NCI-H82 (cell line): ENCODE measurements at places on chromosomes 16 and 17.

DNA sequence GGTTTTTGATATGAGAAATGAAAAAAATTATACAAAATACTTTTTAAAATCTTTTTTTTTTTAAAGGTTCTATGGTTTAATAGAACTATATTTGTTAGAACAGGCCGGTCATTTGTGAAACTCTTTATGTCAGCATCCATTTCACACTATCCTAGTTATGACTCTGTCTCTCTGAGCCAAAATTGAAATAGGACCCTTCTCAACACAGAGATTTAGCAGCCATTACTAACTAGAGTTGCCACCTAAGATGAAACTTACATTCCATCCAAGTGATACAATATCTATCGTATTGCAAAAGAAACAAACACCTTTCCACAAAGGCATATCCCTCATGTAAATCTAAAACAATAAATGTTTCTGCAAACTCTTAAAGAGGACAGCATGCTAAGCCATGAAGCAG, 249.8 kb downstream of the CDH11 start:
- DNase-seq, result no peak

GRCh38 chr16:27458258-27458657, 56.3 kb downstream of the IL21R start:
- no peak for DNase-seq

DNA sequence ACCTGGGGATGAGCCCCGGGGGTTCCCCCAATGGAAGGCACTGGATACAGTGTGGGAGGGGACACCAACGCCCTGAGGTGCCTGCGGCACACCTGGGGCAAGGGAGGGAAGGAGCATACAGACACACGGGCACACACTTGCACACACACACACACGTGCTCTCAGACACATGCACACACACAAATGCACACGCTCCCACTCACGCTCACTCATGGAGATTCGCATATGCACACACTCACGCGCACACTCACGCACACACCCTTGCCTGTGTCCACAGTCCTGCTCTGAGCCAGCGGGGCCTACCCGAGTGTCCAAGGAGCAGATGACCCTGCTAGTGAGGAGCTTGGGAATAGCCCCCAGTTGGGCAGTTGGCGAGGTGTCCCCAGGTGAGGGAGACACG, 16.7 kb upstream of the PVALEF start:
- no peak for DNase-seq

- DNase-seq, result no peak
Observed at GRCh38 chr16:87784812-87785211, 19.0 kb upstream of the KLHDC4 start.

- DNase-seq, result peak; percentile 46
Observed at GRCh38 chr16:17469741-17470181, 999 bp downstream of the XYLT1 start.
